ENCODE measurements at places on chromosomes 2 and 18.
A peak's percentile ranks its signal among the peaks of the same experiment; 100 is the strongest.

GRCh38 chr18:76264876-76265250 is 230.2 kb downstream of the ZNF516 start:
- DNase-seq, result no peak

DNA sequence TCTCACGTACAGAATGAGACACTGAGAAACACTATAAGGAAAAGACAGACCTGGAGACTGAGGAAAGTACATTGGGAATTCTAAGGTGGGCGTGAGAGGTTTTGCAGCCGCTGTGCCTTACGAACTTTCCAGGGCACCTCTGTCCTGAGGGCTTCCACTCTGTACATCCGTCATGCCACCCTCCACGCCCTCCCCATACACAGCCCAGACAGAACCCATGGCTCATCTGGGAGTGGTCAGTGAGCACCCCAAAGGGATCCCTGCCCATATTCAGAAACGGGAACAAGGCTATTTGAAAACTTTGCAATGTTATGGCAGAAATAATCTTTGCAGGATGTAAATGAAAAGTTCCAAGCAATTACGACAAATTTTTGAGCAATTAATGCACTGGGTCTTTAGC is 95.4 kb upstream of the ZNF532 start:
- DNase-seq, result no peak

- no peak for DNase-seq
These were observed 54.3 kb downstream of the GPD2 start for GRCh38 chr2:156490466-156490840.

- DNase-seq, result no peak
These were observed 76.0 kb downstream of the ARHGAP15 start for GRCh38 chr2:143205106-143205764.

GRCh38 chr2:159133797-159134196 is 152.7 kb downstream of the WDSUB1 start:
- DNase-seq, result no peak

GRCh38 chr2:57802243-57802642 is 244.4 kb upstream of the VRK2 start:
- DNase-seq, result no peak

DNA sequence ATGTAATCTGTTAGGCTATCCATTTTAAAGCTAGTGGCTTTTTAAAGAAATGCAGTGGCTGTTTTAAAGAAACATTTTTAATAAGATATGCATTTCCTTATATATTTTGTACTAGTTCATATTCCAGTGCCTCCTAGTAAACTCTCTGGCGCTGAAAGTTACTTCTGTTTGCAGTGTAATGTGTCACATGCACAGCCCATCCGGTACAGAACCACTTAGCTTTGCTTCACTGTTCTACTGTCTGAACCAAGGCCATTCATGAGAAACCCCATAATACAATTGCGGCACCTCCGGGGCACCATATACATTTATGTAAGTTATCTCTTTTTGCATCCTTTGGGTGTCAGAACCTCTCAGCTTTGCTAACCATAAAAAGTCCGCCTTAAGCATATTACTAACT is 114.6 kb upstream of the KCTD1 start:
- no peak for DNase-seq

GRCh38 chr18:32389858-32390257 is 80.8 kb downstream of the GAREM1 start:
- peak; percentile 12 for DNase-seq

- no peak for DNase-seq
These were observed 6.4 kb upstream of the SLC8A1 start for GRCh38 chr2:40458271-40458794.

GRCh38 chr18:40676668-40677067 is 1278.4 kb upstream of the PIK3C3 start:
- DNase-seq, result no peak

- DNase-seq, result no peak
These were observed 39.4 kb downstream of the ARID5A start for GRCh38 chr2:96575785-96576456.

DNA sequence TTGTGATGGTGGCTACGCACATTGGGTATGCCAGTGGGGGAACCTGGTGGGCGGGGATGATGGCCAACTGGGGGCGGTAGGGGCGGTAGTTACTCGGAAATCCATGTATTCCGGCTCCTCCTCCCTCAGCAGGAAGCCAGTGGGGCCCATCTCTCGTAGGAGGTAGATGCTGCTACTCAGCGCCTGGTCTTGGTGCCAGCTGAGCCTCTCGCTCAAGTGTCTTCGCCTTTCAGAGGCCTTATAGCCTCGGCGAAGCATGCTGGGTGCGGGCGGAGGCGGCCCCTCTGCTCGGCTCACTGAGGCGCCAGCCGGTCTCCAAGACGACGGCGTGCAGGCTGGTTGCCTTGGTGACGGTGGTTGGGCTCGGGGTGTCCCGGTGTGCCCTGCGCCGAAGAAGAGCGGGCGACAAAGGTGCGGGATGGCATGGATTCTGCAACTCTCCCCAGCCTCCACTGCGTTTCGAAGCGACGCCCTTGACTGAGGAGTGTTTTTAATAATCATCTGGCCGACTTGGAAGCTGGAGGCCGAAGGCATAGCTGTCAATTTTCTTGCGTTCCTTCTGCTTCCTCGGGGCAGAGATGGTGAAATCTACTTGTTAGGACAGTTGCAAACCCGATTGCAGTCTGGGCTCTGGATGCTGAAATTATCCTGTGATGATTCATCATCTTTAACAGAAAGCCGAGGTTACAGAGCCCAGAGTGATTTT is at the start of gene ZSWIM2:
Gene ZSWIM2 (minus strand): TSS at position 298 of the 706 bp plus-strand sequence. CDS start 40 bp downstream, at position 258.
- DNase-seq, result no peak

DNA sequence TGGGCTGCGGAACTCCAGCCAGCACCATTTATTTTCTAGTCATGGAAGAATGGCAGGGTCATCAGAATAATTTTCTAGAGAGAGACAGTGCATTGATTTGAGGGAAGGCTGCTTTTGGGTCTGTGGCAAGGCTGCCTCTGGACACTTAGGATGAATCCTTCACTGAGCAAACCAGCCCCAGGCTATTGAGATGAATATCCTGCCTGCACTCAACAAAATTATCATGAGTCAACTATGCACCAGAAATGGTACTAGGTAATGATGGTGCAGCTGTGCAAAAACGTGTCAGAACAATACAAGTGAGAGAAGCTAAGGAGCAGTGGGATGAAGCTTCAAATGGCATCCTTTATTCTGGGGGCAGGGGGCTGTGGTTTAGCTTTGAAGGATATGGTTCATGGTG is 115.8 kb downstream of the SPHKAP start:
- no peak for DNase-seq

DNA sequence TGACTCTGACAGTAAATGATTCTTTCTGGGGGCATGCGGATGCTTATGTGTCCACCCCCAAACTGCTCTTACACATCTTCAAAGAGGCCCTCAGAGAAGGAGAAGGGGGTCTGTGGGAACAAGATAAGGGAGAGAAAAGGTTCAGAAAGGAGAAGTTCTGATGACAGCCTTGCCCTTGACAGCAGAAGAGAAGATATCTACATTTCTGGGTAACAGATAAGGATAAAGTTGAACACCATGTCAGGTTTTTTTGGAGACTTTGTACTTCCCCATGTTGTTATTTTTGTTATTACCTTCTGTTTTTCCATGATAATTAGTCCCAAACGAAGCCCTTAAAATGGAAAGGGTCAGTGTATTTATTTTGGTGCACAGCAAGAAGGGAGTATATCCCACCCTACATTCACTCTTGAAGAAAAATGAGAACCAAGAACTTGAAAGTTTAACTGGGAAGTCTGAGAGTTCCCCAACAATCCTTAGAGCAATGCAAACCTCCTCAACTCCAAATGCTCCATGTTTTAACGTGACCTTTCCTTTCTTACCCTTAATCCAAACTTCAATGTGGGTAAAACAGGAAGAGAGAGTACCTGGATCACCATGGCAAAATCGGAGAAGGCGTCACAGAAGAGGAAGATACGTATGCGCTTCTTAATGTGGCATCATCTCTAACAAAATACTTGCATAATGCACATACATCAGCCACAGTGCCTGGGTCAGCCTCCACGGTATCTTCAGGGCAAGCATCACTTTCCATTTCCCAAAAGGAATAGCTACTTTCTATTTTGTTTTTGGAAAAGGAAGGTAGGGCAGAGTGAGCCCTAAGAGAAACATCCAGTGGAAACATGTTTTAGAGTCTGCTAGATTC is 264.6 kb upstream of the STON1 start:
- DNase-seq, result no peak

- no peak for DNase-seq
These were observed 513.5 kb downstream of the TRIB2 start for GRCh38 chr2:13230221-13230620.

- DNase-seq, result no peak
These were observed 106.5 kb downstream of the EVA1A start for GRCh38 chr2:75454241-75454620.

DNA sequence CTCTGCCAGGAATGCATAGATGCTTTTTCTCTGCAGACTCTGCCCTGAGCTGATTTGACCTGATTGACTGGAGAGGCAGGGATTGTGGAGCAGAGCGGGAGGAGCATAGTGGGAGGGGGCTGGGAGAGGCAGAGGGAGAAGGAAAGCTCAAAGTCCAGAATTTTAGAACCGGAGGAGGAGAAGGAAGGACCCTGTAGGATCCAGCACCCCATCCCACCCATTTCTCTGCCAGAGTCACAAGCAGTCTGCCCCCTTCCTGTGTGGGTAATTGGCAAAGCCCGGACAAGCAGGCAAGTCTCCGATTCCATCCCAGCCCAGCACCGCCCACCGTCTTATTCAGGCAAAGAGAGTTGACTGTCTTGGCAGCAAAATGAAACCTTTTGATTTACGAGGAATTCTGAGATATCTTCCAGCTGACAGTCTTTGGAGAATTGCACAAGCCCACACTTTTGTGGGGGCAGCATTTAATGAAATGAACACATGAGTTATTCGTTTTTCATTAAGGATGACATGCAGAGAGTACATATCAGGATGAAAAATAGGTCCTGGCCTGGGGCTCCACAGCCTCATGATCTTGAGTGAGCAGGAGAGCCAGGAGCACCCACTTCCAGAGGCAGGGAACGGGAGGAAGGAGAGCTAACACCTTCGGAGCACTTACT is 103.1 kb downstream of the MCFD2 start:
- DNase-seq, result no peak

DNA sequence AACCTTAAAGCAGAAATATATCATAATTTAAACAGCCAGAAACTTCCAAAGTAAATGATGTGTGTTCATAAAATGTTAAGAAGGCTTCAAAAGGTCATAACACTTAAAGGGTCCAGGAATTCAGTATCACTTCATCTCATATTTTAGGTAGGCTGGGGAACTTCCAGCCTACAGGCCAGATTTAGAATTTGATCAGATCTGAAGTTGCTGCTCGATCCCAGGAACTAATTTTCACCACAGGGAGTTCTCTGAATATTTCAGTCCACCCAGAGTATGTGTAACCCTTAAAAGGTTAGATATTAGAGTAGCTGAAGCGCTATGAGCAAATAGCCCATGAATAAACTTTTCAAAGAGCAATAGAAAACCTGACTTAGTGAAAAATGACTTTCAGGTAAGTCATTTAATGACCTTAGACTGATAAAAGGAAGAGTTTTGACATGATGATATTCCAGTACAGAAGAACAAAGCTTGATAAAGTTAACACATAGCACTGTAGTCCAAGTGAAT is 1.7 kb downstream of the WIPF1 start:
- DNase-seq, result no peak

GRCh38 chr2:27587025-27587424 is 4.2 kb downstream of the ZNF512 start:
- DNase-seq, result no peak

DNA sequence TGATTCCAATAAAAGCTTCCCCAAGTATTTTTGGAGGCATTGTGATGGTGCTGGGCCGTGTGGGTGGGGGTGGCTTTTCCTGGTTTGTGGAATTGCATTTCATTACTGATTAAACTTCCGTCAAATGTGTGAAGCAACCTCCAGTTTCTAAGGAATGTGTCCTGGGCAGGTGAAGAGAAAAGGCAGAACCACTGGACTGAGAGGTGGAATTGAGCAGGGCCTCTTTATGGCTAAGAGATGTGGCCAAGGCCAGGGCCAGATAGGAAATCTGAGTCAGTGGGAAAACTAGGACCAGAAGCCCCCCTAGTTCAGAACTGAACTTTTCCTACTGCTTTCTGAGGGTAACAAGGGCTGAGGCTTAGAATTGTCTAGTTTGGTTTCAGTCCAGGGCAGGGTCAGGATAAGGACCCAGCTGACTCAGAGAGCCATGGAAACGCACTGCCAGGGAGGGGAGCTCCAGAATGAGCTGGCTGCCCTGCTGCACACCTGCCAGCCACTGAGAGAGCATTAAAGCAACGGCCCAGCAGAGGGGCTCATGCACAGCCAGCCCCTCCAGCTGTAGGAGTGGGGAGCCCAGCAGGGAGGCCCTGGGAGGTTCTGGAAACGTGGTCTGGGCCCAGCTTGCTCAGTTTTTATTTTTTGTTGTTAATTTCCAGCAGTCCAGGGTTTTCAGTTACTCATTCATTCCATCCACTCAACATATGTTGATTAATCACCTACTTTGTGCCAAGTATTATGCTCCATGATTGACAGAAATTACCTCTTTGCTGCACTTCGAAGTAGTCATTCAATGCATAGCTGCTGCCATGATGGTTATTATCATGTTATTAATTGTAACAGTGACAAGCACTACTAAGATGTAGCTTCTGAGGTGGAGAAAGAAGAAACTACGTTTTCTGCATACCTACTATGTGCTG is 156.1 kb downstream of the MSH2 start:
- no peak for DNase-seq

DNA sequence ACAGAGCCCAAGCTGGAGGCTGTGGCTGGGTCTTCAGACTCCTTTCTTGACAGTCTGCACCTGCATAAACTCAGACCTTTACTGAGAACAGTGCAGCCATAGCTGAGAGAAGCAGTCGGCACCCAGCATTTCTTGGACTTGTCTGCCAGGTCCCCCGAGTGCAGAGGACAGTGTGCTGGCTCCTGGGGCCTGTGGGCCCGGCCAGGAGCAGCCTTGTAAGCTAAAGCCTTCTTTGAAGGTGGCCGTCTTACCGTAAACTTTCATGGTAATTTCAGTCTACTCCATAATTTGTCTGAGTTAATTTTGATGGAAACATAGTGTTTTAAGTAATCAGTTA is 70.9 kb downstream of the LRRFIP1 start:
- no peak for DNase-seq

DNA sequence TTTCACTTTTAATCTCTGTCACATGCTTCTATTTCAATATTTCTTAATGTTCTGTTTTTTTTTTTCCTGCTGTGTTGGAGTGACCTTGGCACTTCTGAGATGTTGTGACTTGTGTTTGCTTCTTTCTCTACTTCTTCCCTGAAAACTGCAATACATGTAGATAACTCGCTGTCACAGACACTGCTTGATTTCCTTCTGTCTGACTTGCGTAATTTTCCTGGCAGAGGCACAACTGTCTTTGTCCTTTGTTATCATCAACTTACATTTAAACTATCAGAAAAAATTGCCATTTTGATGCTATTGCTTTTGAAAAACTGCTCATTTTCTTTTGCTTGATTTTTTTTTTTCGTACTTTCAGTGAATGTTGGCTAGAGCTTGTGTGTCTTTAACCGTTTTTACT is 69.0 kb downstream of the BABAM2 start:
- no peak for DNase-seq
